AG20443 (cell line): ENCODE measurements at places on chromosomes 7 and 10.

DNA sequence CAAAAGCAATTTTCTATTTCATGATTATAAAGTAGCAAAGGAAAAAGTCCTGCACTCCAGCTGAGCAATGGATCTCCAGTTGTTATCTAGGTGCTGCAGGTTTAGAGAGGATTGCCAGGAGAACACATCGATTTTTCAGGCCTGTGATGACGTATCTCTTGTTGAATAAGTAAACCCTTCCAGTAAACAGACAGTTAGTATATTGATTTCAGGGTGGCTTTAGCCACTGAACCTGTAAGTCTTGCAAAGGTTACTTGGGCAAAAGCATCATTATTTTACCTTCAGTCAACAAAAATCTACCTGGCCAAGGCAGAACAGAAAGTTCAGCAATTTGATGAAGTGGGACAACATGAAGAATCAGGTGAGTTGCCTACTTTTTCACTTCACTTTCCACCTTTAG lies 12.3 kb downstream of the EGFR start:
- no peak for DNase-seq

GRCh38 chr10:65566906-65567305 lies 1358.9 kb upstream of the LRRTM3 start:
- DNase-seq, result no peak

- DNase-seq, result peak; percentile 71
Measured at GRCh38 chr7:100799037-100799896, 28.1 kb downstream of the EPHB4 start.

DNA sequence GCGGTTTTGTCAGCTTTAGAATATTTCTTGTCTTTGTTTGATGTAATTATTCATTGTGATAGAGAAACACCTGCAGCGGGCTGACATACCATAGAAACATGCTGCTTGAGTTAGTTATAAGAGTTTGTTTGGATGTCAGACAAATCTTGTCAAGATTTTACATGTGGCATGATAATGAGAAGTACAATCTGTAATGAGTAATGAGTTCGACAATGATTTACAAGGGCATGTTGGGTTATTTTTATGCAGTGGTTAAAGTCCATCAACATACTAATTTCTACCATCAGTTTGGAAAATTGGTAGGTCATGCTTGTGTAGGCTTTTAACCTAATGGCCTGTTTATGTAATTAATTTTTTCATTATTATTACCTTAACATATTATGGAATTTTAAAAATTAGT lies 31.3 kb downstream of the FZD1 start:
- no peak for DNase-seq

- no peak for DNase-seq
Measured at GRCh38 chr10:99754670-99755069, 22.6 kb downstream of the CUTC start.

GRCh38 chr7:95586951-95587301 lies 9.4 kb downstream of the PDK4 start:
- no peak for DNase-seq

GRCh38 chr7:132571970-132572369 lies 4.3 kb downstream of the PLXNA4 start:
- no peak for DNase-seq

DNA sequence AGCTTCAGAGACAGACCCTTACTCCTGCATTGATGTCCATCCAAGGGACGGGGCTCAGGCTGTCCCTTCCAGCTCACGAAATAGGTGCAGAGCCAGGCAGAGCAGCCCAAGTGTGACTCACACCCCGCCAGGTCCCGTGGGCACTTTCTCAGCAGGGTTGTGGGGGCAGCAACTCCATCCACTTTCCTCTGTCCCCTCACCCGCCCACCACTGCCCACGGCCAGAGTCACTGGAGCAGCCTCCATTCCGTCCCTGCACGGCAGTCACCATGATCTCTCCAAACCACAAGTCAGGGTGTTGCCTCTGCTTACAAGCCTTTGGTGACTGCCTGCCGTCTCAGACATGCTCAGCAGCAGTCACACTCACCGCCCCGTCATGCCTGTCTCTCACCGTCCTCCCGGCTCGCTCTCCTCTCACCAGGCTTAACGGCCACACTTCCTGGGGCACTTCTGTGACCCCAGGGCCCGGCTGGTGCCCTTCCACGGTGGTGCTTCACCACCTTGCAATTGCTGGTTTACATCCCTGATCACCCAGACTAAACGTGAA lies 39.3 kb downstream of the CALML3 start:
- peak; percentile 87 for DNase-seq

- DNase-seq, result no peak
Measured at GRCh38 chr10:125030567-125031197, 88.8 kb downstream of the ZRANB1 start.

GRCh38 chr10:6200734-6201515 lies 1.8 kb upstream of the PFKFB3 start:
- DNase-seq, result peak; percentile 26

- no peak for DNase-seq
Measured at GRCh38 chr10:73344269-73344668, 14.4 kb downstream of the CFAP70 start.

DNA sequence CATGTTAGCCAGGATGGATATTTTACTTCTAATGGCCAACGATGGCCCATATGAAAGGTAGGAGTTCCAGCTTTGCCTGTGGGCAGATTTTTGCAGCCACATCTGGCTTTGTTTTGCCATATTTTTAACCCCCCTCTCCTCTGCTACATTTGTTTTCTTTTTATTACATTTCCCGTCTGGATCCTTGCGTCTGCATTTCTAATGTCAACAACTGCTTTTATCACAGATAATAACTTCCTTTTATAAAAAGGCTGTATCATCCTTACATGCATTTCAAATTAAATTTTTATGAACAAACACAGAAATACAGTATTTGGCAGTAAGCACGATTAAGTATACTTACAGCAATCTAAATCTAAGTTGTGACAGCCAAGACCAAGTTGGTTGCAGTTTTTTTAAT lies 156.0 kb downstream of the BAMBI start:
- DNase-seq, result no peak

GRCh38 chr10:63409465-63410027 lies 56.2 kb downstream of the JMJD1C start:
- peak; percentile 42 for DNase-seq

DNA sequence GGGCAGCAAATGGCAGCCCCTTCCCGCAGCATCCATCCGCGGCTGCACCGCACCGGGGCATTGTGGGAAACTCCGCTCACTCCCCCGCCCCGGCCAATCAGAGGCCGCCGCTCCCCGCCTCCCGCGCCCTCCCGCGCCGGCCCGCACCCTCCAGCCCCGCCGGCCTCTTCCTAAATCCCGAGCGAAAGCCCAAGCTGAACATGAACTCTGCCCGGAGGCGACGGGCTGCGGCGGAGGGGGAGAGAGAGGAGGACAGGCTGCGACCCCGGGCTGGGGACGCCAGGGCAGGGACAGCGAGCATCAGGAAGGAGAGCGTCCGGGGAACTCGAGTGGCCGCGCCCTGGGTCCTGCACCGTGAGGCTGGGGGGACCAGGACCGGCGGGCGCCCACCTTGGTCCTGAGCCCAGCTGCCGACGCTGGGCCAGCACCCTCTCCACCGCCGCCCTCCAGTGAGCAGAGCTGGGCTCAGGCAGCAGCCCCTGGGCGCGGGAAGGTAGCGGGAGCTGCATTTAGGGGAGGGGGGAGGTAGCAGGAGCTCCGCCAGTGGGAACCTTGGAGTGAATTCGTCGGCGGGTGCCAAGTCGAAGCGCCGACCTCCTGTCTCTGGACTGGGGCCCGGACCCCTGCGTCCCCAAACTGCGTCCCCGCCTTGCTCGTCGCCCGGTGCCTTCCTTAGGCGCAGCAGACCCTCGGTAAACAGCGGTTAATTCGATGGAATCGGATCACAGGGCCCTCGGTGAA lies at the start of gene DGKI:
Gene DGKI, minus strand, starts transcription at position 148 of the 741 bp plus-strand sequence.
- DNase-seq, result peak; percentile 84

DNA sequence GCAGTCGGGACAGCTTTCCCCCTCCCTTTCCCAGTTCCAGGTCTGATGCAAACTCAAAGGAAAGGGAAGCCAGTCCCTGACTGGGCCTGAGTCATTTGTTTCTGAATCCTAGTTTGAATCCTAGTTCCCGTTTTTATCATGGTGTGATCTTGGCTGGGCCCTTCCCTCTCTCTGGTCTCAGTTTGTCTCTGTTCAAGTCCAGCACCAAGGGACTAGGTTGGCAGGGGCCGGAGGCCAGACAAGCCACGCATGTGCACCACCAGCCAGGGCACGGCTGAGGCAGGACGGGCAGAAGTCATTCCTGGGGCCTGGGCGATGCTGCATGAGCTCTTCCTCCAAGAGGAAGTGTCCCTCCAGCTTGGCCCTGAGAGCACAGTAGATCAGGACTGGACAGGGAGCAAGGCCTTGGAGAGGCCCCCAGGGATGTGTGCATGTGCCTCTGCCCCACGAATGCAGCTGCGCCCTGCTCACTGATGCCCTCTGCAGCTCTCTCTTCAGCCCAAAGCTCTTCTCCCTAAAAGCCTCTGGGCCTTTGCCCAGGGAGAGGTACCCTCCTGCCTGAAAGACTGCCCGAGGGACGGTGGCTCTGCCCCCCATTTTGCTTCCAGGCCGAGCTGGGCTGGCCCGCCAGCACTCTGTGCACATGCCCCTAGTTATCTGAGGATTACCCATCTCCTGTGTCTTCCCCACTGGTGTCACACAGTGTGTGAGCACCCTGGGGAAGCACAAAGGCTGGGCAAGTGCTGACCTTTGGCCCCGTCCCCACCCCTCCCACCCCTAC lies 86.7 kb downstream of the ZMIZ1 start:
- DNase-seq, result peak; percentile 47

DNA sequence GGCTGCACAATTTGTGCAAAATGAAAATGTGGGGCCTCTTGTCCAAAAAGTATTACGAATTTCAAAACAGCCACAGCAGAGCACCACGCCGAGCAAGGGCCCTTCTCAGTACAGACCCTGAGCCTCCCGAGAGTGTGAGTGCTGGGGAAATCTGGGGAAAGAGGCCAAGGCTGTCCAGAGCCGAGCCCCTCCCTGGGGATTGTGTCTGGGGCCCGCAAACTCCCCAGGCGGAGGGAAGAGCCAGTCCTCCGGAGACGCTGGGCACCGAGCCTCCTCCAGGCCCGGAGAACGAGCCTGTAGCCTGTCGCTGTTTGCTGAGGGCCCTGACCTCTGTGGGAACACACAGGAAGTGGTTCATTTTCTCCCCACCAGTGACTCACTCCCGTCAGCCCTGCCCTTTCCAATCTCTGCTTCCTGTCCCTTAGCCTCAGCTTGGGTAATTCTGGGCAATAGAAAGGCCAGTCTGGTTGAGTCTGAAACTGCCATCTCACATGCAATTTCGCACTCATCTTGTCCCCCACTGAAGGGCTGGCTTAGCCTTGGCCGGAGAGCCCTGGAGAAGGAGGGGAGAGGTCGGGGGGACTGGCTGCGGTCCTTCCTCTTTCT lies 19.5 kb upstream of the GNA12 start:
- peak; percentile 94 for DNase-seq

DNA sequence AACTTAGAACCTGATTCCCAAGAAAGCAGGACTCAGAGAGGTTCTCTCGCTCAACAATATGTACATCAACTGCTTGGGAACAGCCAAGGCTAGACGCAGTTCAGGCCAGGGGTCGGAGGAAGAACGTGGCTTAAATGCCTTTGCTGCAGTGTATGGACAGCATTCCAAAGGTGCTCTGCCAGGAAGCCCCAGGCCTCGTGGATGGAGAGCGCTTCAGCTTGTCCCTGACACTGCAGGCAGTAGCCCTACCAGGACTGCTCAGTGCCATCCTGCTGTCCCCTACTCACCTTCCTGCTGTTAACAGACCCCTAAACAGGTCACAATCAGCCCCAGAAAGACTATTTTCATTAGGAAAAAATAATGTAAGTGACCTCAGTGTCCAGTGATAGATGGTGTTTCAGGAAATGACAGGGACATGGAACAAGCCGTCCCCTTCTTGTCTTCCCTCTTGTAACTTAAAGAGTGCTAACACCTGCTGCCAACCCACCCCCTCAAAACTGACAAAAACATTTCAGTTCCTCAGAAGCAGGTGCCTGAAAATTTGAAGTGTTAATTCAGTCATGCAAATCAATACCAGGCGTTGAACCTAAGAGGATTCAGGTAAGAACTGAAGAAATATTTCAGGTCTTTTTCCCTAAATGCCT lies 16.5 kb downstream of the CREB3L2 start:
- DNase-seq, result no peak

DNA sequence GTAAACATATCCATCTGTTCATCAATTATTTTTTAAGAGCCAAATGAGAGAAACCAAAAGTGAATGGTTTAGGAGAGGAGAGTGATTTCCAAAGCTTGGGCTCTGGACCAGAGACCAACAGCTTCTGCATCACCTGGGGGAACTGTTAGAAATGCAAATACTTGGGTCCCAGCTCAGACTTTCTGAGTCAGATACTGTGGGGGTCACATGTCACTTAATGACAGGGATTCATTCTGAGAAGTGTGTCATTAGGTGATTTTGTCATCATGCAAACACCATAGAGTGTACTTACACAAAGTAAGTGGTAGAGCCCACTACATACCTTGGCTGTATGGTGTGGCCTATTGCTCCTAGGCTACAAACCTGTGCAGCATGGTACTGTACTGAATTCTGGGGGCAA lies 128.5 kb upstream of the PRR15 start:
- no peak for DNase-seq

DNA sequence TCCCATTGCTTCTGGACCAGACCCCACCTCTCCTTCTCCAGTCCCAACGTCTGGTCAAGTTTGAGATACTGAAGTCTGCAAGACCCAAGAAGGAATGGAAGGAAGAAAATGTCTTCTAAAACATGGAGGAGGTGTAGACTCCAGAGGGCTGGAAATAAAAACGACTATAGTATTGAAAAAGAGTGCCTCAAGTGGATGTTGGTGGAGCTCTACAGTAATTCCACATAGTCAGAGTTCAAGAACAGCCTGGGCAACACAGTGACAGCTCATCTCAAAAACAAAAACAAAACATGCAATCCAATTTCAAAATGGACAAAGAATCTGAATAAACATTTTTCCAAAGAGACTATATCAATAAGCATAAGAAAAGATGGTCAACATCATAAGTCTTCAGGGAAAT lies 2.3 kb upstream of the PCGF6 start:
- DNase-seq, result no peak

DNA sequence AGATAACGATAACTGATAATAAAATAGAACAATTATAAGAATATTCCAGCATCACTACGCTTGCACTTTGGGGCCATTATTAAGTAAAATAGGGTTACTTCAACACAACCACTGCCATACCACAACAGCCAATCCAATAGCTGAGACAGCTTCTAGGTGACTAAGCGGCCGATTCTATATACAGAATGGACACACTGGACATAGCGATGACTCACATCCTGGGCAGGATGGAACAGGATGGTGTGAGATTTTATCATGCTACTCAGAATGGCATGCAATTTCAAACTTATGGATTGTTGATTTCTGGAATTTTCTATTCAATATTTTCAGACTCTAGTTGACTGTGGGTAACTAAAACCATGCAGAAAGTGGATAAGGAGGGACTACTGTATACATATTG lies 920.9 kb downstream of the LRMDA start:
- peak; percentile 26 for DNase-seq

DNA sequence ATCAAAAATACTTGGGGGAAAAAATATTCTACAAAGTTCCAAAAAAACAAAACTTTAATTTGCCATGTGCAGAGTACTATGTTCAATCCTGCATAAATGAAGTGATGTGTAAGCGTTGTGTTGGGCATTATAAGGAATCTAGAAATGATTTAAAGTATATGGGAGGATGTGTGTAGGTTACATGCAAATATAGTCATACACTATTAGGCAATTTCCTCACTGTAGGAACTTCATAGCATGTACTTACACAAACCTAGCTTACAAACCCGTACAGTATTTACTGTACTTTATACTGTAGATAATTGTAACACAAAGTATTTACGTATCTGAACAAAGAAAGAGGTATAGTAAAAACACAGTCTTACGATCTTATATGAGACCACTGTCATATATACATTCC lies 72.3 kb downstream of the NRBF2 start:
- DNase-seq, result no peak

- no peak for DNase-seq
Measured at GRCh38 chr10:101331956-101332355, 22.0 kb upstream of the BTRC start.

GRCh38 chr10:121851786-121852185 lies 76.0 kb downstream of the ATE1 start:
- no peak for DNase-seq
